Stimulated activated CD4-positive, alpha-beta T cell treated with anti-CD3 and anti-CD28 coated beads, Interleukin-1b, Interleukin-23, amount 100 ng/mL, for 48 hours (primary cell): ENCODE measurements at places on chromosomes 1 and 21.

DNA sequence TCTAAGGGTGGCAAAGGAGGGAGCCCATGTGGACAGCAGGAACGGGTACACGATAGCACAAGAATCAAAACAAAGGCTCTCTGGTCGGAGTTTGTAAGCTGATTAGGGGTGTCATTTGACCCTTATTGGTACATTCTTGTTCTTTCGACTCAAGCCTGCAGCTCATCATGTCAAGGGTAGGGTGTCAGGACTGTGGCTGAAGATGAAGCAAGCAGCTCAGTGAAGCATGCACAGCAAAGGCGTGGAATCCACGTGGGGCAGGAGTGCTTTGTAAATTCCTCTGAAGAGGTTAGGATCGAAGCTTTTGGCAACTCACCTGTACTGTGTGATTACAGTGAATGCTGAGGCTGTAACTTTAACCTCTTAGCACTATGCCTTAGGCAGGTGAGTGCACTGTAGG, 4.7 kb upstream of the ABCB10 start:
- no peak for DNase-seq

DNA sequence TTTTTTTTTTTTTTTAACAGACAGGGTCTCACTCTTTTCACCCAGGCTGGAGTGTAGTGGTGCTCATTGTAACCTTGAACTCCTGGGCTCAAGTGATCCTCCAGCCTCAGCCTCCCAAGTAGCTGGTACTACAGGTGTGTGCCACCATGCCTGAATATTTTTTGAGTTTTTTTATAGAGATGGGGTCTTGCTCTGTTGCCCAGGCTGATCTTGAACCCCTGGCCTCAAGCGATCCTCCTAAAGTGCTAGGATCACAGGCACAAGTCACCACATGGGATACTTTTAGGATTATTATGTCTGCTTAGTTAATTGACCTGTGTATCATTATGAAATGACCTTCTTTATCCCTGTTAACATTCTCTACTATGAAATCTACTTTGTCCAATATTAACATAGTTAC, 38.0 kb downstream of the RASSF5 start:
- no peak for DNase-seq

DNA sequence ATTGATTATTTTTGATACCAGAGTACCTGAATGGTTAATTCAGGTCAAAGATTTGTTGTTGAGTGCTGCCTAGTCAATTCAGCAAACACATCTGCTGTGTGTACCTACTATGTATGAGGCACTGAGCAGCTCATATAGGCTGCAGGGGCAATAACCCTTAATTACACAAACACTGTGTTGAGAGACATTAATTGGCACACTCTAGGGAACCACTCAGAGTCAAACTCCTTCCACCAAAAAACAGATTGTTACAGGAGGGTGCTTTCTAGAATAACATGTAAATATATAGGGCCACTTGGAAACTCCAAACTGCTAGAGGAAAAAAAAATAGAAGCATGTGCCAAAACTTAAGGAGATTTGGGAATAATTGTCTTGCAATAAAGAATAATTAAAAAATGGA, 31.3 kb downstream of the UBE2U start:
- DNase-seq: no peak

GRCh38 chr1:12617901-12618660, at the start of gene DHRS3:
Gene DHRS3 (minus strand): TSS chr1:12618210. CDS start chr1:12617348, 862 bp downstream.
- peak; percentile 66 for DNase-seq

DNA sequence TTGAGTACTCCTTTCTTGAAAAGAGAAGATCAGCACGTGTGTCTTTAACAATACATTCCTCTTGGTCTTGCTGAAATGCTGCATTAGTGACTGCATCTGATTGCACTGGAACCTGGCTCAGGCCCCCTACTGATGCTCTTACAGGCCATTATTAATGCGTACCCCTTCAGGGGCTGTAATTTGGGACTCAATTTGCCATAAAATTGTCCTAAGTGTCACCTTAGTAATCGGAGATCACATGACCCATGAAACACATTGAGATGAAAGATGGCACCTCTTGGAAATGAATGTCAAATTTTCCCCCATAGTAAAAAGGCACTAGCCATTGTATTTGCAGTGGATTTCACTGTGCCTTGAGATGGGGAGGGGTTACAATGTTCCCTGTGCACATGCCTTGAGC, 563.3 kb downstream of the KIF26B start:
- DNase-seq: no peak

- no peak for DNase-seq
These were observed 49.2 kb downstream of the S1PR1 start for GRCh38 chr1:101285922-101286570.
